ENCODE measurements at places on chromosomes 13 and 19. TPM values are rescaled to one million over a fixed set of nuclear protein-coding genes. Genes with fewer than 3 reads are reported as not detected.

Gene CYP2A6
- total RNA-seq = not detected

Gene ELOF1
- total RNA-seq = 41.0 TPM

Gene RGCC
- 117 TPM for total RNA-seq

Gene ONECUT3
- total RNA-seq = not detected

Gene GPC5
- not detected for total RNA-seq

Gene ITGBL1
- not detected for total RNA-seq

Gene GGN
- not detected for total RNA-seq

Gene COMP
- total RNA-seq = not detected

GRCh38 chr19:4320419-4320818, 16.0 kb downstream of the FSD1 start:
- H3K27me3 ChIP-seq = no peaks in the 10 kb centered on the region
- H3K4me1 ChIP-seq = no peaks in the 10 kb centered on the region
- H3K27ac ChIP-seq = no peak overlapping the region
- H3K4me3 ChIP-seq = no peak overlapping the region

- H3K4me3 ChIP-seq = peak overlapping the region; percentile 42
- H3K4me1 ChIP-seq = peaks cover 16% of the 10 kb centered on the region
- no peaks in the 10 kb centered on the region for H3K36me3 ChIP-seq
- no peak overlapping the region for H3K27ac ChIP-seq
Observed at GRCh38 chr19:38229585-38230073, 5.6 kb upstream of the DPF1 start.

- peaks cover 2% of the 10 kb centered on the region for H3K27me3 ChIP-seq
- no peaks in the 10 kb centered on the region for H3K4me1 ChIP-seq
- no peaks in the 10 kb centered on the region for H3K36me3 ChIP-seq
- DNase-seq = no peak
Observed at GRCh38 chr13:76790526-76790925, 95.7 kb downstream of the KCTD12 start.

DNA sequence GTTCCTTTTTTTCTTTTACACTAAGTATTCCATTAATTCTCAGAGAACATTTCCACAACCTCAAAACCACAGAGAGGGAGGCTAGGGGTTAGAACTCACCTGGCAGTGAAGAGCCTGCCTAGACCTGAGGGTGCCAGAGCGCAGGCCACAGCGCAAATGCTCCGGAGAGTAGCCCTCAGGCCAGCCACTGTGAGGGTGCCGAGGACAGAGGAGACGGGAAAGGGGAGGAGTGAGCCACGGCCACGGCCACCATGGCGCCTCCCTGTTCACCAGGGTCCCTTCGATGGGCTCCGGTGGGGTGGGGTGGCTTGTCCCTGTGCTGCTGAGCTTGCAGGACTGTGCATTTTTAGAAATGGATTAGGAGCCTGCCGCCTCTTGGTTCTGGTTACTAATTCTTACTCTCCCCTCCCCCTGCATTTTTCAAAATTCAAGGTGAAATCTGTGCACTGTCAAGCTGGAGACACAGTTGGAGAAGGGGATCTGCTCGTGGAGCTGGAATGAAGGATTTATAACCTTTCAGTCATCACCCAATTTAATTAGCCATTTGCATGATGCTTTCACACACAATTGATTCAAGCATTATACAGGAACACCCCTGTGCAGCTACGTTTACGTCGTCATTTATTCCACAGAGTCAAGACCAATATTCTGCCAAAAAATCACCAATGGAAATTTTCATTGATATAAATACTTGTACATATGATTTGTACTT, 58.8 kb downstream of the GGACT start:
- peaks cover 24% of the 10 kb centered on the region for H3K36me3 ChIP-seq
- no peak overlapping the region for H3K27ac ChIP-seq
- no peaks in the 10 kb centered on the region for H3K27me3 ChIP-seq
- no peaks in the 10 kb centered on the region for H3K4me1 ChIP-seq

- H3K36me3 ChIP-seq = no peaks in the 10 kb centered on the region
- no peak overlapping the region for H3K4me3 ChIP-seq
- peaks cover 6% of the 10 kb centered on the region for H3K27me3 ChIP-seq
- H3K4me1 ChIP-seq = peaks cover 17% of the 10 kb centered on the region
- H3K27ac ChIP-seq = no peak overlapping the region
Observed at GRCh38 chr19:18597809-18598660, 8.6 kb downstream of the CRLF1 start.

DNA sequence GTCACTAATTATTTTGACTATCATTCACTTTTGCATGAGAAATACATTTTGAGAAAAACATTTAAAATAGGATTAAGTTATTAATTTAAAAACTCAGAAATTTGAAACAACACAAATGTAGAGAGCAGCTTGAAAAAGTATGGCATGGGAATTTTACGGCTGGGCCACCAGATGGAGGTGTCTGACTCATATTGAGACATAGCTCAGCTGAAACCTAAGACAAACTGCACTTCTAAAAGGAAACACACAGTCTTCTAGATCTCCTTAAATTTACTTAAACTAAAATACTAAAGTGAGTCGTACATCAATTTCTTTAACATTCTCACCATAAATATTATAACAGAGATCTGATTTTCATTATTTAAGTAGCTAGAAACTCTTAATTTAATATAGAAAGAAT, 41.9 kb upstream of the POSTN start:
- no peak overlapping the region for H3K4me3 ChIP-seq
- no peak for DNase-seq
- no peaks in the 10 kb centered on the region for H3K27me3 ChIP-seq
- no peak overlapping the region for H3K27ac ChIP-seq
- no peaks in the 10 kb centered on the region for H3K36me3 ChIP-seq

- peaks cover 15% of the 10 kb centered on the region for H3K27me3 ChIP-seq
- H3K27ac ChIP-seq = no peak overlapping the region
- H3K4me3 ChIP-seq = no peak overlapping the region
- peaks cover 8% of the 10 kb centered on the region for H3K4me1 ChIP-seq
- DNase-seq = no peak
Observed at GRCh38 chr19:51467864-51468544, 9.8 kb upstream of the SIGLEC8 start.

DNA sequence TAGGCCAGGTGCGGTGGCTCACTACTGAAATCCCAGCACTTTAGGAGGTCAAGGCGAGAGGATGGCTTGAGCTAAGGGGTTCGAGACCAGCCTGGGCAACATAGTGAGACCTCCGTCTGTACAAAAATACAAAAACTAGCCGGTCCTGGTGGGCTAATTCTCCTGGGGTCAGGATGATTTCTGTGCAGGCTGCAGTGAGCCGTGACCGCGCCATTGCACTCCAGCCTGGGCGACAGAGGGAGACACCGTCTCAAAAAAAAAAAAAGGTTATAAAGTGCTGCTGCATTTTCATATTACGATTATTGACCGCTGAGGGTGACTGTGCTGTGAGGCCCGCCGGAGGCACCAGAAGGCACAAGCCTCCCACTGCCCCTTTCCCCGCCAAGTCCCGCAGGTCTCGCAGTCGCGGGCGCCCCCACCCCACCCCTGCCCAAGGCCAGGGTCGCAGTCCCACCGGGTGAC, 477 bp upstream of the PLEKHF1 start:
- H3K4me1 ChIP-seq = peaks cover 64% of the 10 kb centered on the region
- H3K36me3 ChIP-seq = no peaks in the 10 kb centered on the region
- H3K27ac ChIP-seq = peak overlapping the region; percentile 92
- H3K27me3 ChIP-seq = no peaks in the 10 kb centered on the region

DNA sequence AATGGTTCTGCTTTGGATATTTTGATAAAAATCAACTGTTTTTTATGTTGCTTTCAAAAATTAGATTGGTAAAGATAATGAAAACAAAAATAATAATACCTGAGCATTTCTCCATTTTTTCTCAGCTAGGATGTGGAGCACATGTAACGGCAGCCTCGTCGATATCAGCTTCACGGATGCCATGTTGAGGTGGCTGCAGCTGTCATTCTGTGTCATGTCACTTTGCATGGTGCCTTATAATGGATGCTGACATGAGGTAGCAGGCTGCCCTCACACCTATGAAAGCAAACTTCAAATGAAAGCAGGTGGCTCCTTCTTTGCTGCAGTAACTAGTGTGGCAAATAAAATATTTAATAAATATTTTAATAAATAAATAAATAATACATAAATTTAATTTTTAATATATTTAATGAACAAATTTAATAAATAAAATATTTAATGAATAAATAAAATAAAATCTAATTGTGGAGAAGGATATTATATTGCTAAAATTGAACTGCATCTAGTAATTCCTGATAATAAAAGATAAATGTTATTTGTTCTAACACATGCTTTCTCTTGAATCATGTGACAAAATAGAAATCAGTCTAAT, 955.7 kb upstream of the SLC10A2 start:
- H3K27me3 ChIP-seq = no peaks in the 10 kb centered on the region
- H3K4me3 ChIP-seq = no peak overlapping the region
- H3K4me1 ChIP-seq = no peaks in the 10 kb centered on the region
- DNase-seq = no peak
- H3K36me3 ChIP-seq = no peaks in the 10 kb centered on the region
- no peak overlapping the region for H3K27ac ChIP-seq

- DNase-seq = no peak
- no peak overlapping the region for H3K4me3 ChIP-seq
- H3K36me3 ChIP-seq = peaks cover 7% of the 10 kb centered on the region
- H3K27me3 ChIP-seq = no peaks in the 10 kb centered on the region
- H3K27ac ChIP-seq = no peak overlapping the region
- H3K4me1 ChIP-seq = peaks cover 16% of the 10 kb centered on the region
Observed at GRCh38 chr19:18669524-18669817, 14.0 kb upstream of the CRTC1 start.

GRCh38 chr13:110116072-110116487, 190.9 kb downstream of the COL4A1 start:
- no peak overlapping the region for H3K27ac ChIP-seq
- DNase-seq = peak; percentile 25
- peaks cover 61% of the 10 kb centered on the region for H3K27me3 ChIP-seq

DNA sequence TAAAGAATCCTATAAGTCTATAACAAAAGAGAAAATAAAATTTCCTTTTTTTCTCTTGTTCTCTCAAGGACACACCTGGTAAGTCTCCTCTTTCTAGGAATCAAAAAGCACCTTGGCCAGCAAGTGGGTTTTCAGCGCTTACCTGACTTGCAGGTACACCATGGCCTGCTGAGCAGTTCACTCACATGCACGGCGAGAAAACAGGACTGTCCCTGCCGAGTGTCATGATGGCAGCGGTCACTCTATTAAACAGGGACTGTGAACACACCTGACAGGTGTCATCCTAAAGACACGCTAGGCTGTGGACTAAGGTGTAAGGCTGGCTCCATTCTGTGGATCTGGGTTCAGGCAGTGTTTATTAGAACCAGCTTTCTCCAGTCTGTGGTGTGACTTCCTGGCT, 170.2 kb downstream of the TEX29 start:
- H3K4me3 ChIP-seq = no peak overlapping the region
- peaks cover 2% of the 10 kb centered on the region for H3K27me3 ChIP-seq
- H3K36me3 ChIP-seq = no peaks in the 10 kb centered on the region
- H3K4me1 ChIP-seq = no peaks in the 10 kb centered on the region
- DNase-seq = no peak
- no peak overlapping the region for H3K27ac ChIP-seq

DNA sequence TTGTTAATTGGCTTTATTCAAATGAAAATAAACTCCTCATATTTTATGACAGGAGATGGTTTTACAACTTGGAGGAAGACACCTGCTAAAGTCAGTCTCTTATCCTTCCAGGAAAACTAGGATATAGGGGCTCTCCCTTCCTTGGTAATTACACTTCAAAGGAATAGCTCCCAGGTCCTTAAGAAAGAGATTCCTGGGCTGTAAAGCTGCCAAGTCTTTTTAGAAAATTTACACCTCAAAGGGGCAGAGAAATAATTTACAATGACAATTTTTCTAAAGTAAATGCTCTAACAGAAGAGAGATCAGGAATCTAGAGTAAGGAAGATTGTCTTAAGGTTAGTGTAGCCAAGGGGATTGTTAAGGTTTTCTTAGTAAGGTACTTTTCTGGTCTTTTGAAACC, 1359.0 kb downstream of the OLFM4 start:
- H3K27ac ChIP-seq = no peak overlapping the region
- H3K4me1 ChIP-seq = no peaks in the 10 kb centered on the region
- no peak overlapping the region for H3K4me3 ChIP-seq
- H3K36me3 ChIP-seq = no peaks in the 10 kb centered on the region
- no peaks in the 10 kb centered on the region for H3K27me3 ChIP-seq

- H3K36me3 ChIP-seq = no peaks in the 10 kb centered on the region
- peaks cover 25% of the 10 kb centered on the region for H3K4me1 ChIP-seq
- peak overlapping the region; percentile 25 for H3K4me3 ChIP-seq
Observed at GRCh38 chr19:49361438-49362047, 673 bp downstream of the TEAD2 start.

- peaks cover 7% of the 10 kb centered on the region for H3K36me3 ChIP-seq
- peaks cover 56% of the 10 kb centered on the region for H3K4me1 ChIP-seq
- peak overlapping the region; percentile 97 for H3K27ac ChIP-seq
- H3K27me3 ChIP-seq = no peaks in the 10 kb centered on the region
Observed at GRCh38 chr19:38852231-38853044, 2.7 kb upstream of the HNRNPL start.

DNA sequence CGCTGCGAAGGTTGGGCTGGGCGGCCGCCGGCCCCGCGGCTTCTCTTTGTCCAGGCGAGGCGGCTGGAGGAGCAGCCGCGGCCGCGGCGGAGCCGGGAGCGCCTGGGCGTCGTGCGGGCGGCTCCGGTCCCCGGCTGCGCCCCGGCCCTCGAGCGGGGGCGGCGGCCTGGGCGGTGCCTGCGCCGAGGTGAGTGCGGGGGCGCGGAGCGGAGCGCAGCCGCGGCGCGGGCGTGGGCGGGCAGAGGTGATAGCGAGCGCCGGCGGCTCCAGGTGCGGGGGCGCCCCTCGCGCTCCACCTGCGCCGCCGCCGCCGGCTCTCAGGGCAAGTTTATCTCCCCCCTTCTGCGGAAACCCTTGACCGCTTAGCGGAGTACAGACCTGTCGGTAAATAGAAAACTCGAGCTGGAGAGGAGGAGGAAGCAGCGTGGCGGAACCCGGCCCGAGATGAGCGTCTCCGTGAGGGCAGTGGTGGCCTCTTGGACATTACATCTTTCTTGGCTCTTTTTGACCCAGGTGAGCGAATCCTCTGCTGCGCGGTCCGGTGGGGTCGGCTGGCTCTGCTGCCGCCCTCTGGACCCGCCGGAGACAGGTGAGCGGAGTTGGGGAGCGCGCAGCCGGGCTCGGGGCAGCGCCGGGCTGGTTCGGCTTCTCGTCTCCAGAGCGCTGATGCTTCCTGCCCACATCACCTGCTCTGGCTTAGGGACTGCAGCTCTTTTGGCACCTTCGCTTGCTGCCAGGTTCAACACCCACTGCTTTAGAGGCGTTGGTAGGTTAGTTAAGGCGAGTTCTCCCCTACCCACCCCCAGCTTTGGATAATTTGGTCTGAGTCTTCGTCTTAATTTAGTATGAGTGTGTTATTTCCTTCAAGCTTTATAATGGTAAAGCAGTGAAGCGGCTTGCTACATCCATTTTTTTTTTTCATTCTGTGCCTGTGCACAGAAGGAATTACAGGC, at the start of gene MTUS2:
Gene MTUS2 (plus strand): TSS at position 241 of the 953 bp plus-strand sequence.
- peaks cover 29% of the 10 kb centered on the region for H3K27me3 ChIP-seq
- H3K4me1 ChIP-seq = peaks cover 7% of the 10 kb centered on the region
- peak within 1 kb of the TSS; percentile 53 for H3K4me3 ChIP-seq
- DNase-seq = no peak
- no peak within 1 kb of the TSS for H3K27ac ChIP-seq

DNA sequence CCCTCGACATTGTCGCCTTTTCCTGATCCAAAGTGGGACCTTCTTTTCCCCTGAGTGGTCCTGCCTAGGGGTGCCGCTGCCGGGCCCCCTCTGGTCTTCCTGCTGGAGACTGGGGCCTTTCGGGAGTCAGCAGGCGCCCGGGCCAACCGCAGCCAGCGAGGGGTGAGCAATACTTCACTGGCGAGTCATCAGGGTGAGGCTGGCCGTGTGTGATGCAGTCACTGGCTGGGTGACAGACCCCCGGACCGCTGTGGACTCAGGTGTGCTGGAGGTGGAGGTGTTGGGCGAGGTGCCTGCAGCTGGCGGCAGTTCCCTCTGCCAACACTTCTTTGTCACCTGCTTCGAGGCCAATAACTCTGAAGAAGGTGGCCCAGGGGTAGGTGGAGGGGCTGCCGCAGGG, 1.5 kb upstream of the CGB5 start:
- no peak overlapping the region for H3K27ac ChIP-seq
- no peaks in the 10 kb centered on the region for H3K4me1 ChIP-seq
- H3K27me3 ChIP-seq = no peaks in the 10 kb centered on the region
- no peaks in the 10 kb centered on the region for H3K36me3 ChIP-seq
- DNase-seq = no peak
- no peak overlapping the region for H3K4me3 ChIP-seq
